ENCODE measurements at places on chromosomes 2 and 18. TPM values are rescaled to one million over a fixed set of nuclear protein-coding genes. Genes with fewer than 3 reads are reported as not detected.

GRCh38 chr2:219111375-219112061, 49.1 kb downstream of the NHEJ1 start:
- DNase-seq: no peak

- DNase-seq: no peak
Measured at GRCh38 chr18:2448565-2449151, 122.6 kb downstream of the METTL4 start.

DNA sequence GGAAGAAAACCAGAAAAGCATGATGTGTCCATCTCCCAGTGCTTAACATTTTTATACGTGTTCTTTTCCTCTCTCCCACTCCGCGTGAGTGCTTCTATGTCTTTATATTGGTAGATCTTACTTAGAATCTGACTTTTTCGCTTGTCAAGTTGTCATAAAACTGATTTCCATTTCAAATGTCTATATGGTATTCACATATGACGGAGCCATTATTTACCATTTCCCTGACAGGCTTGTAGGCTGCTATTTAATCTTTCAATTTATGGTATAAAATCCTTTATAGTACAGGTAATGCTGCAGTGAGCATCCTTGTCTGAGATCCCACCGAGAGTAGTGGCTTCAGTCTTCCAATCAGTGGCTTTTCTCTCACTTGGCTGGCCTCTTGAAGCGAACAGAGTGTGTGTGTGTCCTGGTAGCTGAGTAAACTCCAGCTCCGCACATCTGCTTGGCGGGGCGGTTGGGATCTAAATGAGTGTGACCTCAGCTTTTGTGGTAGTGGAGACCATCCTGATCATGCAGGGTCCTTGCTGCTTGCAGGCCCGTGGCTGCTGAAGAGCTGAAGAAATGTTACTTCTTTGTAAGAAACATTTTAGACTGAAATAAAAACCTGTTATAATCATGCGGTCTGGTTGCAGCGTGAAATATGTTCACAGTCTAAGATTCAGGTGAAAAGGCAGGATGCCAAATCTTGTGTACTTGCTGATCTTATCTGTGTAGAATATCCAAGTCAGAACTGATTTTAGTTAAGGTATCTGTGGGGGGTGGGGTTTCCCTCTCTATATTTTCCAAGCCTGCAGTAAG, 40.2 kb downstream of the INPP4A start:
- DNase-seq: no peak

DNA sequence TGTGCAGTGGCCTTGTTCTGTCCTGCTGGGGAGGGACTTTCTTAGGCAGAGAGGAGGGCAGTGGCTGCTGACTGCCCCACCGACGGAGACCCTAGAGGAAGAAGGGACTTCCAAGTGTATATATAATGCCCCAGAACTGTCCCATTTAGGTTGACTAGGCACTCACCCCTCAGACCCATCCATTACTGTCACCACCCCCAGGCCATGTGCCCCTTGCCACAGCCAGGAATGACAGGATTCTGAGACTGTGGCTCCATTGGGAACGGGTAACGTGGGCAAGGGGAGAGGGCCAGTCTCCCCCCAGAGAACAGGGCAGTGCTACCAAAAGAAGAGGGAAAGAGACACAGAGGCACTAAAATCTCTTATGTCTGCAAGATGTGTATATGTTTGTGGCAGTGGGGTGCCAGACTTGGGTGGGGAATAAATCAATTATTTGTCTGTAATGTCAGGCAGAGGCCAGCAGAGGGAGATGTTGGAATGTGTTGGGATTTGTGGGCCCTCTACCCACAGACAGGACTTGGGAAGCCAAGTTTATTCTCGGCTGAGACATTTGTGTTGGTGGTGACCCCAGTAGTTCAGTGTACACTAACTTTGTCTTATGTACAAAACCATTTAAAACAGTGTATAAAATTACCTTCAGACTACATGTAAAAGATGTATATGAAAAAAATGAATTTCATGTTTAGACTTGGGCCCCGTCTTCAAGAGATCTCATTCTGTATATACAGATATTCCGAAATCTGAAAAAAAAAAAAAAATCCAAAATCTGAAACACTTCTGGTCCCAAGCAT, 24.0 kb upstream of the TMEM37 start:
- peak; percentile 42 for DNase-seq

DNA sequence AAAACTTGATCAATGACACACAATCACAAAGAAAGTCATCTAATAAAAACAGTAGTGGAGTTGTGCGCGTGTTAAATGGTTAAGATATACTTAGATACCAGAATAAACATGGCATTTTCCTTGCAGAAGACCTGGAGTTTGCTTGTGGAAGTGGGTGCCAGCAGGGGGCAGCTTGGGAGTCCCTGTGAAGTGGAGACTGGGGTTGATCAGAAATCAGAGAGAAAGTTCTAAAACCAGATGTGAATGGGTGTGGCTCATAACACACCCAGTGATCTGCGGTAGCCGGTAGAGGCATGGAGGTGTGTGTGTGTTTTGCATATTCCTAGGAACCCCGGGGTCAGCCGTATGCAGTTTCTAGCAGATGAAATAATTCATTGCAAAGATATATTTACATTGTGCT, 300.1 kb upstream of the TRIB2 start:
- DNase-seq: peak; percentile 89

DNA sequence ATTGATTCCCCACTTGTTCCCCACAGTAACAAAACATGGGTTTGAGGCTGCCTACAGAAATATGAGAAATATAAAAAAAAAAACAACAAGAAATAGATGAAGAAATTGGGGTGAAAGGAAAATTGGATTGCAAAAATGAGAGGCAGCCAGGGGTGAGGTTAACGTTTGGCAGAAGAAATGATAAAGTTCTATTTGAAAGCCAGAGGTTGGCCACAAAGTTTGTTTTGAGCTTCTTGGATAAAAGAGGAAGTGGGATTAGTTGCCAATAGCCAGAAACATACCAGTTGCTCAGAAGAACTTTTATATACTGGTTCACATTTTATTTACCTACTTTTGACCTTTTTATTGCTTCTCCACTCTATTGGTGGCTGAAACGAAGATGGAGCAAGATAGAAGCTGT, 67.5 kb downstream of the FASTKD2 start:
- peak; percentile 4 for DNase-seq

Gene LRRTM4
- total RNA-seq: not detected

Gene VWA3B
- 0.26 TPM for total RNA-seq

Gene PDE11A
- not detected for total RNA-seq

Gene SLC5A7
- total RNA-seq: not detected

Gene DPP10
- total RNA-seq: not detected

Gene GPR155
- 6.4 TPM for total RNA-seq

Gene CHRND
- total RNA-seq: not detected

All from fibroblast of lung (primary cell).